ENCODE measurements at places on chromosomes 6 and 20.

DNA sequence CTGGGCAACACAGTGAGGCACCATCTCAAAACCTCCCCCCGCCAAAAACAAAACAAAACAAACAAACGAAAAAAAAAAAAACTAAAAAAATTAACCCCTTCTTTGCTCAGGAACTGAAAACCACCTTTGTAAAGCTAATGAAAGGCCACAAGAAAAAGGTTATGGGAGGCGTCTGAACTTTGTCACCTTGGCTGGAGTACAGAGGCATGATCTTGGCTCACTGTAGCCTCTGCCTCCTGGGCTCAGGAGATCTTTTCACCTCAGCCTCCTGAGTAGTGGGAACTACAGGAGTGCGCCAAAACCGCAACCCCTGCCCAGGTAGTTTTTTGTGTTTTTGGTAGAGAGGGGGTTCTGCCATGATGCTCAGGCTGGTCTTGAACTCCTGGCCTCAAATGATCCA, 337.9 kb downstream of the TBC1D32 start:
- DNase-seq: no peak

GRCh38 chr20:38209736-38210405, 44.8 kb upstream of the TGM2 start:
- no peak for DNase-seq

DNA sequence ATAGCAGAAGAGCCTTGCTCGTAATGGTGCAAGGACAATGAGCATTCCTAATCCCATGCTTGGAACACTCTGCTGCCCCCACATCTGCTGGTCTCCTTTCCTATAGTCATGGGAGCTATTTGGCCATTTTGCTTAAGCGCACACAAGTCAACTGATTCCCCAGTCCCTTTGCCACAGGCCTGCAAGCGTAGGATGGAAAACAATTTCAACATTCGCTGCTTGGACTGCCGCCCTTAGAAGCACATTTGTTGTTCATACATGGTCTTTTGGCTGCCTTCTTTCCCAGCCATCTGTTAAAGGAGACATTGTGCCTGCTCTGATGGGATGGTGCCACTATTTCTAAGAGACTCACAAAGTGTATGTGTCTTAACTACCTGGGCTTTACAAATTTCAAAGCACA, 96.9 kb downstream of the RFX6 start:
- peak; percentile 80 for DNase-seq

DNA sequence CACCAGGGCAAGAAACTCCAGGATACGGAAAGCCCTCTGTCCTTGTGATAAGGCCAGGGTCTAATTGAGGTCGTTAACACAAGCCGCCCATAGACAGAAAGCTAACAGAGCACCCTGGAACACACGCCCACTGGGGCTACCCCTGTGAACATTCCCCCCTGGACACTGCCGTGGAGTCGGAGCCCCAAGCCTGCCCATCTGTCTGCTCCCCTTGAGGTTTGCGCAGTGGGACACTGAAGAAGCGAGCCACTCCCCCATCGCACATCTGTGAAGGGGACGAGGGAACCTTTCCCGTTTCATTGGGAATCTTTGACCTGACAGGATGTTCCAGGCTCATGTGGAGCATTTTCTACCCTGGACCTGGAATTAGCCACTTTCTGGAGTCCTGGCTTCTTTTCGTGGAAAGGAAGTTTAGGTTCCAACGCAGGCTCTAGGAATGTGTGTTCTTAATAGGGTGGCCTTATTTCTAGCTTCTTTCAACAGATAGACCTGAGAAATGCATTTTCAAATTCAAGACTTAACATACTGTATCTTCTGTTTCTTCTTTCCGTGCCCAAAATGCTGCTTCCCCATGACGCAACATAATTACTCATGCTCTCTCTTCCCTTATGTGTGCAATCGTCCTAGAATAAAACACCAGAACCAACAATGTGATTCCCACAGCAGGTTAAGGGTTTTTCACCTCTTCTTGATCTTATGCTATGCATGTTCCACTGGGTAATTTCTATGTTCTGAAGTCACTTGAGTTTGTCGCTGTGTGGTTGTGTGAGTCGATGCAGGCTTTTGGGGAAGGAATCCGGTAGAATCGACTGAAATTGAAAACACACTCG, 161.1 kb downstream of the ERMARD start:
- DNase-seq: no peak

DNA sequence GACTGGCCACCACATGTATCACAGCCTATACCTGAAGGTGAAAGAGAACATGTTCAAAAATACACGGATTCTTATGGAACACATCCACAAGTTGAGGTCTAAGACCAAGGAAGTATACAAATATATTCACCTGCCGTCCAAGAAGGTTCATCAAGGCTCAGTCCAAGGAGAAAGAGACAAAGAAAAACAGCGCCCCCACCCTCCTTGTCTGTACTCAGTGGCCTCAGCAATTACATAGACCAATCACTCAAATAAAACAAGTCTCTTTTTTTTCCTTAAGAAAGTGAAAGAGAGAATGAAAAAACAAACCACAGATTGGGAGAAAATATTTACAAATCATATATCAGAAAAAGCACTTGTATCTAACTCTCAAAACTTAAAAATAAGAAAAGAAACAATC, 19.5 kb downstream of the CPXM1 start:
- DNase-seq: no peak

DNA sequence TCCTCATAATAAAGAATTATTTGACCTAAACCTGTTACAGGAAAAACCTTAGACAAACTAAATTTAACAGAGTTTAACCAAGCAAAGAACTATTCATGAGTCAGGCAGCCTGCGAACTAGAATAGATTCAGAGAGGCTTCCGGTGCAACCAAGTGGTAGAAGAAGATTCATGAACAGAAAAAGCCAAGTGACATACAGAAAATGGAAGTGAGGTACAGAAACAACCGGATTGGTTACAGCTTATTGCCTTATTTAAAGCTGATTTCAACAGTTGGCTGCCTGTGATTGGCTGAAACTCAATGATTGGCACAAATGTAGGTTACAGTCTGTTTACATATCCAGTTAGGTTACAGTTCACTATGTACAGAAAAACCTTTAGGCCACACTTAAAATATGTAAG, 10.1 kb downstream of the PPP1R3G start:
- no peak for DNase-seq
